Hematopoietic multipotent progenitor cell treated with erythropoietin and hydrocortisone succinate and interleukin-3 and kit ligand, for 17 days (in vitro differentiated cells): ENCODE measurements at places on chromosomes 4 and X.

GRCh38 chr4:25163196-25163595 is 2.9 kb upstream of the SEPSECS start:
- no peak for DNase-seq

- DNase-seq: no peak
Measured at GRCh38 chr4:100539706-100540105, 21.9 kb upstream of the EMCN start.

DNA sequence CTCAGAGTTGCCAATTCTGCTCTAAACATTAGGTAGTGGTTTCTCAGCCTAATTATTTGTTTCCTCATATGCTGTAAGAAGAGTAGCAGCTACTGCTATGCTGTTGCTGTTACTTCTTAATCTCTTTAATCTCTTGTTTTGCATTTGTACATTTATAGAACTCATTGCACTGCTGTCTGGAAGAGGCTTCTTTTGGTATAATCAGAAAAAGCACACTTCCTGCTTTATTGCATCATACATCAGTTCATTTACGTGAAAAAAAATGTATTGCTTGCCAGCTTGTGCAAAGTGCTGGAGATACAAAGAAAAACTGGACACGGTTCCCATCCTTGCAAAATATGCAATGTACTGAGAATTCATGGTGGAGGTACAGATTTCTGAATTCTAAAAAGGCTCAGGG is 332.0 kb downstream of the GRXCR1 start:
- no peak for DNase-seq

DNA sequence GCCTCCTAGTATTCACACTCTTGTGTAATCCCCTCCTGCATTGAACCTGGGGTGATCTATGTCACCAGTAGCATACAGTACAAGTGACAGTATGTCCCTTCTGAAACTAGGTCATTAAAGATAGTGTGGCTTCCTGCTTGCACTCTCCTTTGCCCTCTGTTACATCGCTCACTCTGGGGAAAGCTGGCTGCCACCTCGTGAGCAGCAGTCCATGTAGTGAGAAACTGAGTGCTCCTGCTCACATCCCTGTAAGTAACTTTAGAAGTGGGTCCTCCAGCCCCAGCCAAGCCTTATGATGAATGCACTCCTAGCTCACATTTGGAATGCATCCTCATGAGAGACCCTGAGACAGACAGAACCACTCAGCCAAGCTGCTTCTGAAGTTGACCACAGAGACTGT is 89.8 kb upstream of the TNIP3 start:
- no peak for DNase-seq

DNA sequence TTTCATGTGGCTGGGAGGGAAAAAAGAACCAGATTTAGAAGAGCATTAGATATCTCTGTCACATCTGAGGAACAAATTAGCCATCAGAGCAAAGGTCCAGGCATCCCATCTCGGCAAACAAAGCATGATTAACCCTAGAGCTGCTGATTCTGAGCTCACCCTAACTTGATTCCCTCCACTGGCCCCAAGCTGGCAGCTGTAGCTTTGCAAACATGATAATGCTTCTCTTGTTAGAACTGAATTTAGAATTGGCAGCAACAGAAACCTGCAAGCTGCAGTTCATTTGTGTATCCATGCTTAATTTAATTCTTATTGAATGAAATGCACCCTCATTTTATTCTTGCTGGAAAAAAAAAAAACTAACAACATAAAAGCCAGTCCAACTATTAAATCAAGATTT is 289.2 kb downstream of the IL1RAPL1 start:
- DNase-seq: no peak

DNA sequence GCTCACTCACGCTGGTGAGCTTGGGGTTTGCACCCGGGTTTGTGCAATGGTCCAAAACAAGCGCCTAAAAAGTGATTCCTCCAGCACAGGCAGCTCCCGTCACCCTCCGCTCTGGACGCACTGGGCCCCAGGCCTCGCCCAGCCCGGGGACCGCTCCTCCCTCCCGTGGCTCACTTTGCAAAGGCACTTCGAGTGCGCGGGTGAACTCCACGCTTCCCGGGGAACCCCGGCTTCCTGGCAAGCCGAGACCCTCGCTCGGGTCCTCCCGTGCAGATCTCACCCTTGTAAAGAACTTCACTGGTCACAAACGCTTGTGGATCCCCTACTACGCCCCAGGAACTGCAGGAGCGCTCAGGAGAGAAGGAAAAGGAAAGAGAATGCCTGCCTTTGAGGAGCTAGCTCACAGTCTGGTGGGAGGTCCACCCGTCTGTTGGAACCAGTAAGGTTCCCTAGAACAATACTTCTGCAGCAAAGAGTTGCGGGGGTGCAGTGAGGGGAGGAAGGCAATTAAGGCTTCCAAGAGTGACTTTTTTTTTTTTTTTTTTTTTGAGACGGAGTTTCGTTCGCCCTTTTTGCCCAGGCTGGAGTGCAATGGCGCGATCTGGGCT is at the start of gene CTPS2:
Gene CTPS2 (minus strand): TSS at position 122 of the 608 bp plus-strand sequence. CDS start 9,767 bp downstream, outside the sequence.
- DNase-seq: peak; percentile 25

GRCh38 chr4:113468165-113469022 is 293.1 kb downstream of the CAMK2D start:
- DNase-seq: no peak

- DNase-seq: no peak
Measured at GRCh38 chrX:149007423-149007822, 497.7 kb downstream of the IDS start.

DNA sequence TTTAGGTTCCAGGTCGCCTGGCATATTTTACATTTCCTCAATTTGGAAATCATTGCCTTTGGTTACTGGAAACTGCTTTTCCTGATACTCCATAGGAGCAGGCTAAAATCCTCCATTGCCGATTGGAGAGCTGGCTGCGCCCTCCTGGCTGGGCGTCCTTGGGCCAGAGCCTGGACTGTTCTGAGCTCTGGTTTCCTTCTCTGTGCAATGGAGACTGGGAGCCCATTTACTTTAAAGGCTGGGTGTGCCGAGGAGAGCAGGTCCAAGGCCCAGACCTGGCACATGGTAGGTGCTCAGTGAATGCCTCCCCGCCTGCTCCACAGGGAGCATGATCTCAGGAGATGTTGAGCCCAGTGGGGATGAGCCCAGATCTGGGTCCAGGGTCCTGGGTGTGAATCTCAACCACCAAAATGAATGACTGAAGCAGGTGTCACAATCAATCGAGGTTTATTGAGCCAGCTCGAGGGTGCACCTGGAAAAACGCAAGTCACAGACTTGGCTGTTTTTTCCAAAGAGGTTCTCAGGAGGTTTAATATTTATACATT is 50.0 kb downstream of the EVC start:
- no peak for DNase-seq

DNA sequence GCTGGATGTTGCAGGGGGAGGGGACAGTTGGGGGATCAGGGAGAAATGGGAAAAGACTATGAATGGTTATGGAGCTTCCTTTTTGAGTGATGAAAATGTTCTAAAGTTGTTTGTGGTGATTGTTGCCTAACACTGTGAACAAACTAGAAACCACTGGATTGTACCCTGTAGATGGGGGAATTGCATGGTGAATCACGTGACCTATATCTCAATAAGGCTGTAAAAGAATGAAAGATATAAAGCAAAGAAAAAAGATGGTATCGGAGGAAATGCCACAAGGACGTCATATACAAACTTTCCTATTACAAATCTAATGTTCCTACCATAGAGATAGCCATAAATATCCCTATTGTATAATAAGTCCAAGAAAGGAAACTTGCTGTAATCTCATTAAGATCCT is 20.6 kb upstream of the CT55 start:
- DNase-seq: no peak

- DNase-seq: no peak
Measured at GRCh38 chrX:56281789-56282188, 49.6 kb downstream of the KLF8 start.

DNA sequence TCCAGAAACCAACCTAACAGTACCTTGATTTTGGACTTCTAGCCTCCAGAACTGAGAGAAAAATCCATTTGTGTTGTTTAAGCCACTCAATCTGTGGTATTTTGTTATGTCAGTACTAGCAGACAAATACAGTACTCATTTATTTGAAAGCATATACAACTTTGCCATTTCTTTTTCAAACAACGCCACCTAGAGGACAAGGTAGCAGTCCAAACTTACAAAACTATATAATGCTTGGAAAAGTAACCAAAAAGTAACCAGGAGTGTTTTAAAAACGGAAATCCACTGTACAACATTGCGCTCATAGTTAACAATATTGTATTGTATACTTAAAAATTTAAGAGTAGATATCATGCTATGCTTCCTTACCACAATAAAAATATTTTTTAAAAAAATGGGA is 37.0 kb upstream of the FGF13 start:
- DNase-seq: no peak

GRCh38 chrX:53395605-53396298 is 26.7 kb downstream of the SMC1A start:
- no peak for DNase-seq

DNA sequence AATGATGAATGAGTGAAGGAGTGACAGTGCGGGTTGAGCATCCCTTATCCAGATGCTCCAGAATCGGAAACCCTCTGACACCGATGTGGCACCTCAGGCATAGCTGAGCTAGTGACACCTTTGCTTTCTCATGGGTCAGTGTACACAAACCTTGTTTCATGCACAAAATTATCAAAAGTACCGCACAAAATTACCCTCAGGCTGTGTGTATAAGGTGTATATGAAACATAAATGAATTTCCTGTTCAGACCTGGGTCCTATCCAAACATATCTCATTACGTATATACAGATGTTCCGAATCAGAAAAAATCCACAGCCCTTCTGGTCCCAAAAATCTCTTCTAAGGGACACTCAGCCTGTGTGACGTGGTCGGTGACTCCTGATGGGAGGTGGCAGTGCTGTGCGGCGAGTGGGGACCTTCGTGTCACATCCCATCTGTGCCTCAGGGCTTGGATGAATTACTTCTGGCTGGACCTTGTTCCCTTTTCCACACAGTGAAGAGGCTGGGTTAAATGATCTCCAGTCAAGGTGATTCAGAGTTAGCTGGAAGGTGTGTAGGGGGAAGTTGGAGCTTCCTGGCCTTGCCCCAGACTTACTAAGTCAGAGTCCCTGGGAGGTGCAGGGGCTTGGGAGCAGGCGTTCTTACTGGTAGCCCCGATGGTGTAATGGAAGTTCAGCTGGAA is 18.8 kb downstream of the RGS12 start:
- DNase-seq: no peak

DNA sequence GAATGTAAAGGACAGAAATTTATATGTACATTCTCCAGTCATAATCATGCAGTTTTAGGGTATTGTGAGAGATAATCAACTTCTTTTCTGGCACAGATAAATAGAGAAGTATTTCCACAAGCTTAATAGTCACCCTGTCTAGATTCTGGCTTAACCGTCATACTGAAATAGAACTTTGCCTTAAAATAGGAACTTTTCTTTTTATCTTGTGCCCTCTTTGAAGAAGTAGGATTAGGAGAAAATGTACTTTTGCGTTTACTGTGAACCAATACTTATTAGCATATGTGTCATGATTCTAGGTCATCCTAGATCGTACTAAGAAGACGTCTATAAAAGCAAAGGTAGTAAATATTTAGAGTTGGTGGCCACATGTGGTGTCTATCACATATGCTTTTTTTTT is 95.4 kb downstream of the NFKB1 start:
- no peak for DNase-seq

- DNase-seq: no peak
Measured at GRCh38 chr4:154348657-154349056, 142.9 kb downstream of the DCHS2 start.

DNA sequence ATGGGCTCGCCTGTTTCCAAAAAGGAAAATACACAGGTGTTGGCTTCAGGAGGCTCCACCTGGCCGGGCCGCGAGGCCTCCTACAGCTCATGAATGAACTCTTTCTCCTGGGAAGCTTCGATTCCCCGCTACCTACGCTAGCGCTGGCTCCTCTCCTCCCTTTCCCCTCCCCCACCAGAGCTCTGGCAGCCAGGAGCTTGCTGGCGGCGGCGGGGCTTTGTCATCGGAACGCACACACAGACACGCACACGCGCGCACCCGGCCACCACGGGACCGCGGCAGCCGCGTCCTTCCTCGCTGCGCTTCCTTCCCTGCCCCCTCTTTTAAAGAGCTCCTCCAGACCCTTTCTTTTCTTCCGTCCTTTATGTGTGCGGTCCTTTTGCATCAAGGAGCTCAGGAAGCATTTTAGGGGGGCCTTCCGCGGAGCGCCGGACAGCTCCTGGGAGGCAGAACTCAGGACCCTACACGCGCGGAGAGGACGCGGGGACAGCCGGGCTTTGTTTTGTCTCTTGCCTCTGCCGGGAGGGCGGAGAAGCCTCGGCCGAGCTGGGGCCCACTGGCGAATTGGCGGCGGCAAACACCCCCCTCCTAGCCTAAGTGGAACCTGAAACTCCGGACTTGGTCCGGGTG is 70.2 kb upstream of the BCOR start:
- no peak for DNase-seq

DNA sequence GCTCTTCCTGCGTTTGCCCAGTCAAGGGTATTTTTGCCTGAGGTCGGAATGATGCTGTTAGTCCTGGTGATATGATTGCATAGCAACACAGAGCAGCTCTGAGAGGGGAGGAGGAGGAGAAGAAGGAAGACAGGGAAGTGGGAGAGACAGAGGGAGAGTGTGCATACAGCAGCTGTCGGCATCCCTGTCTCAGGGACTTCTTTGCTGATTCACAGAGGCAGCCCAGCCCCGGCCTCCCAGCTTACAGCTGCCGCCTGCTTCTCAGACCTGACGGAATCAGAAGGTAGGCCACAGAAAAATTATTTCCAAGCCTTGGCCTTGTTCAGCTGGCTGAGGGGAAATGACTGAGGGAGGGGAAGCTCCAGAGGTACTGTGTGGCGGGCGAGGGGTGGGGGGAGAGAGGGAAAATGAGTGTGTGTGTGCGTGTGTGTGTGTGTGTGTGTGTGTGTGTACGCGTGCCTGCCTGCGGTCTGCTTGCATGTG is 319 bp downstream of the DRP2 start:
- DNase-seq: no peak

GRCh38 chr4:57943682-57944081 is 833.5 kb upstream of the IGFBP7 start:
- DNase-seq: no peak

DNA sequence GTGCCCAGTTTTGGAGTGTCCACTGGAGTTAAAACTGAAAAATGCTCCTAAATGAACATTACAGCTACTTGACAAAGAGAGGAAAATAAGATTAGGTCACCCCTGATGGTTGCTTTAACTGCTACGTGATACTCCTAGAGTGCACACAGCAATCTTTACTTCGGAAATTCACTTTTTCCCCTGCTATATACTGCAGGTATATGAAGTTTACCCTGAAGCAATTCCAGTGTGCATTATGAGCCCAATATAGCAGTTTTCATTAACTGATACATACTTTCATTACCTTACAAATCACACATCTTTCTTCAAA is 773 bp upstream of the ZNF827 start:
- no peak for DNase-seq

DNA sequence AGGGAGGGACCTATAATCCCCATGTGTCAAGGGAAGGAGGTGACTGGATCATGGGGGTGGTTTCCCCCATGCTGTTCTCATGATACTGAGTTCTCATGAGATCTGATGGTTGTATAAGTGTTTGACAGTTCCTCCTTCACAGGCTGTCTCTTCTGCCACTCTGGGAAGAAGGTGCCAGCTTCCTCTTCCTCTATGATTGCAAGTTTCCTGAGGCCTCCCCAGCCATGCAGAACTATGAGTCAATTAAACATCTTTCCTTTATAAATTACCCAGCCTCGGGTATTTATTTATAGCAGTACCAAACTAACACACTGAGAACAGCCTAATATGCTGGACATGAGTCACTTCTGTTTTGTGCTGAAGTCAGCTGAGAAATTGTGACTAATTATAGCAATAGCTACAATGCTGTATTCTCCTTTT is 656.9 kb upstream of the CPEB2 start:
- DNase-seq: no peak

- DNase-seq: no peak
Measured at GRCh38 chrX:65900850-65901844, 138.7 kb downstream of the VSIG4 start.
